ENCODE measurements at places on chromosomes 6 and 20.

GRCh38 chr20:64051561-64052325 lies 2.3 kb upstream of the SOX18 start:
- no peak for DNase-seq

GRCh38 chr6:7439228-7439627 lies 49.6 kb downstream of the RIOK1 start:
- DNase-seq = no peak

DNA sequence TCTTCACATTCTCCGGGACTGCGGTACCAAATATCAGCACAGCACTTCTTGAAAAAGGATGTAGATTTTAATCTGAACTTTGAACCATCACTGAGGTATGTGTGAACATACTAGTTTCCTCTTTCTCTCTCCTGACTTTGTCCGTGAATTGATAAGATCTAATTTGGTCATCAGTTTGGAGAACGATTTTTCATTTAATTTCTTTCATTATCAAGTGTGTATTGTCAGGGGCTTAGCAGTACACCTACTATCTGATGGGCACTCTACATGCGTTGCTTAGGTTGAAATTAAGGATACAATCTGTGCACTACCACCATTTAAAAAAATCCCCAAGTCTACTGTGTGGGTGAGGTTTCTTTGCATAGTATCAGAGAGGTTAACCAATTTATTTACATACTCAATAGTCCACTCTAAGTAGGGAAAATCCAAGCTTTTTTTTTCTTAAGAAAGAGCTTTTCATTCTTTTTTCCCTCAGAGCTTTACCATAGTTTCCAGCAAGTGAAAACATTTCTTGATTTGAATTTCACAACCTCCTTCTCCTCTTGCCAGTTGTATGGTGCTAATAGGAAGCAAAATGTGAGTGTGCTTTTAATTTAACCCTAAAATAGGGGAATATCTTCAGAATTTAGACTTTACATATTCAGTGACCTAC lies 105.4 kb upstream of the ESR1 start:
- DNase-seq = no peak

- DNase-seq = no peak
Observed at GRCh38 chr20:371755-372542, 8.6 kb upstream of the TRIB3 start.

- DNase-seq = no peak
Observed at GRCh38 chr20:63117661-63118302, 98.1 kb downstream of the YTHDF1 start.

GRCh38 chr6:91590191-91590590 lies 1003.3 kb upstream of the MAP3K7 start:
- DNase-seq = no peak

- peak; percentile 18 for DNase-seq
Observed at GRCh38 chr6:72621291-72622093, at the start of gene KCNQ5. KCNQ5 (plus strand) TSS chr6:72622064.

DNA sequence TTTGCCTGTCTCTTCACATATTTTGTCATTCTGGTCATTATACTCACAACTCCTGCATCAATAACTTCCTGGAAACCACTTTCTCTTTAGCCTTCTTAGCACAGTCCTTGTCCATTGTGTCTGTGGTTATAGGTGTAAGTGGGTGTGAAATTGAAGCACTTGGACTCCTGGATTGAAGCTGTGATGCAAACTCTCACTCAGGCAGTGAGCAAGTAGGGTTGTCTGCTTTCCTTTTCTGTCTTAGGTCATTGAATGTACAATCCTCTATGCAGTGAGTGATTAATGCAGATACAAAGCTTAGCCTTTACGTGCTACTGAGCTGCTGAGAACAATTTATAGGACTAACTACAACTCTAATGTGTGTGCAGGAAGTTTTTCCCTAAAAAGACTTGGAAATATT lies 54.8 kb downstream of the ADGRB3 start:
- no peak for DNase-seq

DNA sequence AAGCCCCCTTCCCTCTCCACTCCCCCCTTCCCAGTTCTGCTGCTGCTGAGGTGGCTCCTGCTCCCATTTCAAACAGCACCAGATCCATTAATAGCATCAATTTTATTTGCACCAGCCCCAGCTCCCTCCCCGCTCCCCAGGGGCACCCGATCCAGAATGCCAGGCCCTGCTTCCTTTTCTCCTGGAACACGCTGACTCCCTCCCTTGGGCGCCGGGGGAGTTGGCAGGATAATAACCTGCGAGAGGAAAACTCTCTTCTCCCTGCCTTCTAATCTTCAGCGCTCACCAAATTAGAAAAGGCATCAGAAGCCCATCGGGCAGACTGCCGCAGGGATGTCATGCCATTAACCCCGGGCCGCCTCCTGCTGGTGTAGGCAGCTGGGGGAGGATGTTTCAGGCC lies 77.8 kb downstream of the NCR2 start:
- DNase-seq = no peak

DNA sequence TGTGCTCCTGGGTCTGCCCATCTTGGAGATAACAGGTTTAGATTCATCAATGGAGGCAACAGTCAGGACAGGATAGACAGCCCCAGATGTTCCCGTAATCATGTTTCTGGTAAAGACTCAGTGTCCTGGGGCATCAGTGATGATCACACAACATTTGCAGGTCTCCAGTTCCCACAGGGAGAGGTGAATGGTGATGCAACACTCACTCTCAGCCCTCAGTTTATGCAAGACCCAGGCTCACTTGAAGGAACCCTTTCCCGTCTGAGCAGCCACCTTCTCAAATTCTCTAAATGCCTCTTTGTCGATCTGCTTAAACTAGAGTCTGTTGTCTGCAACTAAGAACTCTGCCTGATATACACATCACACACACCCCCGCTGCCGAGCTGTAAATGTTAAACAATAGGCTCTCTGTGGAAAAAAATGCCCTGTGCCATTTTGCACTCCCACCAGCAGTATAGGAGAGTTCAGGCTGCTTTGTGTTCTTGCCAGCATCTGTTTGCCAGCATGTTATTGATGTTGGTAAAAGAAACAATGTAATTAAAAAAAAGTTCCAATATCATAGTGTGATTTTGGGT lies 30.1 kb upstream of the SCP2D1 start:
- DNase-seq = no peak

DNA sequence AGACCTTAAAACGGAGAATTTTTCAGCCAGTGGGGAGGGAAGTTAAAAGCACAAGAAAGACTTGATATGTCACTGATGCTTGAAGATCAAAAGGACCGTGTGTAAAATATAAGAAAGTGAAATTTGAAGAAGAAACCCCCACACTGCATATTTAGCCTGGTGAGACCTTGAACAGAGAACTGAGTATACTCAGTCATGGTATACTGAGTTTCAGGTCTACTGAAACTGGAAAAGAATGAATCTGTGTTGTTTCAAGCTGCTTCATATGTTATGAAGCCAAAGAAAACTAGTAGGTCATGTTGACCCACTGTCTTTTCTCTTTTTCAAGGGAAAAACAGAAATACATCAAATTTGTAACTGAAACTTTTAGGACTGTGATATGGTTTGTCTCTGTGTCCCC lies 443.8 kb upstream of the GJE1 start:
- DNase-seq = no peak

DNA sequence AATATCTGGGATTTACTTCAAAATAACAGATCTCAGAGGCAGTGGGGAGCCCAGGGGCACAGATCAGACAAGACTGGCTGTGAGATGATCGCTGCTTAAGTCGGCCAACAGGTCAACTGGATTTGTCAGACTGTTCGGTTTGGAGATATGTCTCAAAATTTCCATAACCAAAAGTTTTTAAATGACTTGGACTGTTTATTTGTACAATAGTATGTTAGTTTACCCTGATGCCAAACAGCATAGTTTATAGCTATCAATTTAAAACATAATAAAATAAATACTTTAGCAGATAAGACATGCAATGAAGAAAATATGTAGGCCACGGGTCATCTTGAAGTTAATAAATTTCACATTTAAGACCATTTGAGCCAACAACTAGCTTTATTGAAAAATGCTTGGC lies 126.7 kb downstream of the IRF4 start:
- no peak for DNase-seq

GRCh38 chr6:165976684-165977083 lies 191.0 kb downstream of the TBXT start:
- no peak for DNase-seq

DNA sequence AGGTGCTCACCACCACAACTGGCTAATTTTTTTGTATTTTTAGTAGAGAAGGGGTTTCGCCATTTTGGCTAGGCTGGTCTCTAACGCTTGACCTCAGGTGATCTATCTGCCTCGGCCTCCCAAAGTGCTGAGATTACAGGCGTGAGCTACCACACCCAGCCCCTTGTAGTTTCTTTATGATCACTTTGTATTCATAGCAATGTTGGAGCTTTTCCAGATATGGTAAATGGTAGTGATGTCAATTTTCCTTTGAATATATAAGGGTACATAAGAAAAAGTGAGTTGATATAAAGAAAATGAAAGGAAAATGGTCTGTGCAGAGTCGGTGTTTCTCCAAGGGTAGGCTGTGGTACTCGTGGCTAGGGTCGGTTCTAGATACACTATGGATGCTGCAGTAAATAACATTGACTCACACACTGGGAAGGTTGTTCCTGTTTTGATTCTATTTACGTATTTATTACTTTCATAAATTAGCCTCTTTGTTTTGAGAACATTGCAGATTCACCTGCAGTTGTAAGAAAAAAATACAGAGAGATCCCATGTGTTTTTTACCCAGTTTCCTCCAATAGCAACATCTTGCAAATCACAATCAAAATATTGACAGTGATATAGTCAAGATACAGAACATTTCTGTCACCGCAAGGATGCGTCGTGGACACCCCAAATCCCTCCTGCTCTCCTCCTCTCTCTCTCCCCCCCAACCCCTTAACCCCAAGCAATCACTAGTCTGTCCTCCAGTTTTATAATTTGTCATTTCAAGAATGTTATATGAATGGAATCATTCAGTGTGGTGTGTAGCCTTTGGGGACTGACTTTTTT lies 2.5 kb downstream of the ZNF831 start:
- DNase-seq = no peak

- no peak for DNase-seq
Observed at GRCh38 chr6:3231247-3232016, 4.0 kb upstream of the TUBB2B start.

GRCh38 chr6:106102034-106102433 lies 15.9 kb downstream of the PRDM1 start:
- peak; percentile 52 for DNase-seq

DNA sequence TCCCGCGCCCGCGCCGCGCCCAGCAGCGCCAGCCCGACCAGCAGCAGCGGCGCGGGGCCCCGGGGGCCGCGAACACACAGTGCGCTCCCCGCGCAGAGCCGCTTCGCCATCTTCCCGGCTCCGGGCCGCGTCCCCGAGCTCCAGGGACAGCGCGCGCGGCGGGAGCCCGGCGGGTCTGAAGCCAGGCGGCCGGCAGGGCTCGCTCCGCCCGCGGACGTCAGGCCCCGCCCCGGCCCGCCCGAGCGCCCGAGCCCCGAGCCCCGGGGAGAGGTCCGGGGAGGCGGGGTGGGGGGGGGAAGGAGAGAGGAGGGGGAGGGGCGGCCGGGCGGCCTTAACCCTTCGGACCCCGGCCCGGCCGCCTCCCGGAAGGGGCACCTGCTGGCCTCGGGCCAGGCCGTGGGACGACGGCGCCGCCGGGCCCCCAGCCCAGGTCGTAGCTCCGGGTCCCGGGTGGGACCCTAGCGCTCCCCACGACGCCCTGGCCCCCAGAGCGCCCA lies at the start of gene LAMA5:
Gene LAMA5 (minus strand): TSS at position 177 of the 497 bp plus-strand sequence. CDS start 67 bp downstream, at position 110.
- DNase-seq = no peak

- no peak for DNase-seq
Observed at GRCh38 chr6:142784344-142784743, 160.6 kb downstream of the HIVEP2 start.

DNA sequence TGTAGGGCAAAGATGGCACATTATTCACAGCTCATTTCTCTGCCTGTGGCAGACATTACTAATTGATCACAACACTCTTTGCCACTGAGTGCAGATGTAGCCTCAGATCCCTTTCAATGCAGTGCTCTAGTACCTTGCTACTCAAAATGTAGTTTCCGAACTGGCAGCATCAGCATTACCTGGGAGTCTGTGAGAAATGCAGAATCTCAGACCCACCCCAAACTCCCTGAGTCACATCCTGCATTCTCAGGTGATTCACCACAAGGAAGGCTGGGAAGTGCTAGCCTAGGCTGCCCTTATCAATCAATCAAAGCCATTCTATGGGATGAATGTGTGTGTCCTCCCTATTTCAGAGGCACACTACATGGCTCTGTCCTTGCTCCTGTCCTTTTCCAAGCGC lies 58.5 kb downstream of the PCNA start:
- no peak for DNase-seq

GRCh38 chr6:111747396-111747795 lies 125.9 kb downstream of the FYN start:
- DNase-seq = no peak

DNA sequence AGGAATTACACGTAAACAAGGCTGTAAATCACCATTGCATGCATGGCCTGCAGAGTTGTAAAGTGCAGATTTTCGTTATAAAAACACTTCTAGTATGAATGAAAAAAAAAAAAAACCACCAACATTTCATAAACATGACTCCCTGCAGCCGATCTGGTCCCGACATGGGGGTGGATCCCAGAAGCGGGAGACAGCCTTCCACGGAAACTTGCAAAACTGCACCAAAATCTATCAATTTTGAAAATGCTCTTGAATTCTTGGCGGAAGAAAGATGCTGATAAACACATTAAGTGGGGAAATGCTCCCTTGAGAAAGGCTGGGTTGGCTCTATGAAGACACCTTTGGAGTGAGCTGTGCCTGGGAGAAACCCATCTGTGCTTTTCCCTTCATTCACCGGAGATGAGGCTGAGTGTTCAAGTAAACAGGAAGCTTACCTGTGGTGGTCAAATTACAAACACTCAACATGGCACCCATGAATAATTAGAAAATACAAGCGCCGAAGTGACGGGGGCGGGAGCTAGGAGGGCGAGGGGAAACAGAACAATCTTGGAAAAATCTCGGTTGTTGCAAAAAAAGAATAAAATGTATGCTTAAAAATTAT lies 845 bp upstream of the ANKRD60 start:
- no peak for DNase-seq

GRCh38 chr6:47440719-47441118 lies 36.9 kb upstream of the CD2AP start:
- DNase-seq = no peak

DNA sequence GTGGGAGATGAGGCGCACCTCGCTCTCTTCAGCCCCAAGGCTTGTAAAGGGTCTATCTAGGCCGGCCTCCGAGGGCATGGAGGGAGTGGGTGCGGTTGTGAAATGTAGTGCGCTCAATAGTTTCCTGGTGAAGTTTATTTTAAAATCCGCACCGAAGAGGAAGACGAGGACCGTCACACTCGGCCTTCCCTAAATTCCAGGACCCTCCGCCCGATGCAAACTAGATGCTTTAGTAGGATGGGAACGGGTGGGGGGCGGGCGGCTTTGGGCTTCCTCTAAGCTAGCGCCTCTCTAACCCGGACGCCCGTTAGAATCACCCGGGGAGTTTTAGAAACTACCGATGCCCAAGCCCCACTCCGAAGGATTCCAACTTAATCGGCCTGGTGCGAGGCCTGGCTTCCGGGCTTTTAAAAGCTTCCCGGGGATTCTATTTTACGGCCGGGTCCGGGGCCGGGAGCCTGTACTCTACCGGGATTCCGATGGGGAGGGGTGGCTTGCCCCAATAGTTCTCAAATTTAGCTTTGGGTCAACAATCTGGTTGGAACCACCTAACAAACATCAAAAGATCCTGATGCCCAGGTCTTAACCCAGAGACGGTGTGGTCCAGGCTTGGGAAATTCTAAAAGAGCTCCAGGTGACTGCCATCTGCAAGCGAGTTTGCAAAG lies 548 bp upstream of the BCAS4 start:
- DNase-seq = no peak

- DNase-seq = no peak
Observed at GRCh38 chr20:54620611-54621010, 145.2 kb downstream of the DOK5 start.

All from stimulated activated CD4-positive, alpha-beta T cell treated with anti-CD3 and anti-CD28 coated beads, Interleukin-4, amount 100 ng/mL, for 4 hours (primary cell).